ENCODE measurements at places on chromosomes 5 and 9. TPM values are rescaled to one million over a fixed set of nuclear protein-coding genes. Genes with fewer than 3 reads are reported as not detected.

Gene ARSI
- total RNA-seq, result 0.24 TPM

Gene GCNT4
- total RNA-seq, result 0.59 TPM

Gene TMEM215
- total RNA-seq, result not detected

Gene COL27A1
- 3.8 TPM for total RNA-seq

Gene LCN15
- total RNA-seq, result not detected

Gene GNA14
- total RNA-seq, result 2.2 TPM

Gene CNTLN
- 7.7 TPM for total RNA-seq

Gene IL5
- total RNA-seq, result not detected

Gene LCN12
- total RNA-seq, result not detected

Gene CDO1
- total RNA-seq, result 7.2 TPM

Gene ZNF883
- 1.8 TPM for total RNA-seq

Gene PCDHA4
- total RNA-seq, result 0.24 TPM

Gene ACSL6
- not detected for total RNA-seq

Gene GMCL2
- total RNA-seq, result not detected

Gene SOX30
- total RNA-seq, result not detected

Gene MORN5
- not detected for total RNA-seq

Gene SARDH
- 16.3 TPM for total RNA-seq

Gene CCL28
- 0.44 TPM for total RNA-seq

Gene PHF24
- 0.06 TPM for total RNA-seq

Gene CCDC112
- 4.7 TPM for total RNA-seq

Gene INSYN2B
- total RNA-seq, result 14.5 TPM

Gene DEPDC1B
- 0.94 TPM for total RNA-seq

Gene GABRA6
- total RNA-seq, result not detected

Gene TLX3
- not detected for total RNA-seq

Gene RNF145
- 38.8 TPM for total RNA-seq

Gene IFNB1
- not detected for total RNA-seq

Gene TXNDC8
- not detected for total RNA-seq

Gene C1QTNF3
- total RNA-seq, result 0.31 TPM

Gene CER1
- total RNA-seq, result not detected

Gene ANKRD55
- total RNA-seq, result not detected

Gene SAPCD2
- total RNA-seq, result 0.75 TPM

Gene IL3
- not detected for total RNA-seq

All from cardiac ventricle fibroblast (primary cell).